ENCODE measurements at places on chromosomes 13 and 19.
A peak's percentile ranks its signal among the peaks of the same experiment; 100 is the strongest.

- no peak for DNase-seq
These were observed 38.4 kb downstream of the ACTN4 start for GRCh38 chr19:38685666-38686529.

DNA sequence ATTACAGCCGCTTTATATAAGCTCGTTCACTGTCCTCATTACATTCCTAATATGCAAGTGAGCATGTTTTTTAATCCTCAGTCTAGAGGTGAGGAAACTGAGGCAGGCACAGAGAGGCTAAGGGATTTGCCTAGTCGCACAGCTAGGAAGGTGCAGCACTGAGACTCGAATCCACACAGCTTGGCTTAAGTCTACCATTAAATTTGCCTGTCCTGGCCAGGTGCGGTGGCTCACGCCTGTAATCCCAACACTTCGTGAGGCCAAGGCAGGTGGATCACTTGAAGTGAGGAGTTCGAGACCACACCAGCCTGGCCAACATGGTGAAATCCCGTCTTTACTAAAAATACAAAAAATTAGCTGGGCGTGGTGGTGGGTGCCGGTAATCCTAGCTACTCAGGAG lies 8.0 kb downstream of the RPS16 start:
- DNase-seq: no peak

DNA sequence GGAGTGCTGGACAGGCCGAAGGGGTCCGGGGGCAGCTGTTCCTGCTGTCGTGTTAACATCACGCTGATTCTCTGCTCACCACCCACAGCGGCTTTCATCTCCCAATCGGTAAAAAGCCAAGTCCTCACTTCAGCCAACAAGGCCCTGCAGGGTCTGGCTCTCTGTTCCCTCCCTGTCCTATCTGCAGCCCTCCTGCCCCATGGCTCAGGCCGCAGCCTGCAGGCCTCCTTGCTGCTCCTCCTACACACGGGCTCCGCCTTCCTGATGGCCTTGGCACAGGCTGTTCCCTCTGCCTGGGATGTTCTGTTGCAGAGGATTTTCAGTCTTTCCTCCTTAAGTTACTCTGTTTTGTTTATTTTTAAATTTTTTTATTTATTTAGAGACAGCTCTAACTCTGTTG lies 22.2 kb downstream of the FUZ start:
- no peak for DNase-seq

DNA sequence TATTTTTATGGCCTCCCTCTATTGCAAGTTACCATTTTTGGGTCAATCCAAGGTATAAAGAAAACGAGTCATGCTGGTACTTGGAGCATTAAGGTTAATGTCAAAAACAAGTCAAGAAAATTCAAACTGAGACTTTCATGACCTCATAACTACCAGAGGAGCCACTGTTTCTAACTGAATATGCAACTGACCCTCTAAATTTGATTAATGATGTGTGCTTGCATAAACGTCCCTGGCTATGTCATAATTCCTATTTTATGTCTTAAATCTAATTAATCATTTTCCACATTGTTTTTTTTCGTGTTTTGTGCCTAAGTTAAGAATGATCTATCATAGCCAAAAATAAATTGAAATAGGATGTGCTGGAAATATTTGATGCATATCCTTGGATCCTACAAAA lies 396.7 kb upstream of the GPC6 start:
- DNase-seq: no peak

DNA sequence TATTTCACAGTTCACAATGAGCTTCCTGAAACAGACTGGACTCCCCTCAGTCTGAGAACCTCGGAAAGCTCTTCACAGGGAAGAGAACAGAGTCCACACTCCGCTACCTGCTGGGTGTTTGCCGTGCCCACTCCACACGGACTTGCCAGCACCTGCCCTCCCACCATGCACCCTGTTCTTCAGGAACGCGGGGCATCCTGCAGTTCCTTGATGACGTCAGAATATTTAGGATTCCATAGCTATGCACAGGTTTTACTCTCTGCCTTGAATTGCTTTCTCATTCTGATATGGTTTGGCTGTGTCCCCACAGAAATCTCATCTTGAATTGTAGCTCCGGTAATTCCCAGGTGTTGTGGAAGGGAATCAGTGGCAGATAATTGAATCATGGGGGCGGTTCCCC lies 74.4 kb upstream of the FARP1 start:
- DNase-seq: no peak

- no peak for DNase-seq
These were observed 10.4 kb downstream of the STX10 start for GRCh38 chr19:13139633-13140311.

GRCh38 chr19:45918721-45919120 lies 4.1 kb upstream of the NANOS2 start:
- DNase-seq: no peak

GRCh38 chr13:52399708-52400107 lies 6.3 kb downstream of the THSD1 start:
- DNase-seq: no peak

DNA sequence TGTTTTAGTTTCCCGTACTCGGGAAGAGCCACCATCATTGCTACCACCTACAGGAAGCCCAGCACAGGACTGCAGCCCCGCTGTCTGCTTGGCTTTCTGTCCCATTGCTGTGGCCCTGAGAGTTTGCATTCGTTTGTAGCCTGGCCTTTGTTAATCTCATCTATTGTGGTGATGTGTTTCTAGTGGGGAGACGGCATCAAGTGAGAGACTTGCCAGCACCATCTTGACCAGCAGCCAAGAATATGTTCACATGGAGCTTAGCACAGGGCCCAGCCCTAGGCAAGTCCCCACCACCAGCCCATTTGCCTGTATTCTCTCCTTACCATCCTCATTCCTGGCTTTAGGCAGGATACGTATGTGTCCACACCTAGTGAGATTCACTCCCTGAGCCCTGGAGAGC lies 17.3 kb upstream of the OVOL3 start:
- no peak for DNase-seq

DNA sequence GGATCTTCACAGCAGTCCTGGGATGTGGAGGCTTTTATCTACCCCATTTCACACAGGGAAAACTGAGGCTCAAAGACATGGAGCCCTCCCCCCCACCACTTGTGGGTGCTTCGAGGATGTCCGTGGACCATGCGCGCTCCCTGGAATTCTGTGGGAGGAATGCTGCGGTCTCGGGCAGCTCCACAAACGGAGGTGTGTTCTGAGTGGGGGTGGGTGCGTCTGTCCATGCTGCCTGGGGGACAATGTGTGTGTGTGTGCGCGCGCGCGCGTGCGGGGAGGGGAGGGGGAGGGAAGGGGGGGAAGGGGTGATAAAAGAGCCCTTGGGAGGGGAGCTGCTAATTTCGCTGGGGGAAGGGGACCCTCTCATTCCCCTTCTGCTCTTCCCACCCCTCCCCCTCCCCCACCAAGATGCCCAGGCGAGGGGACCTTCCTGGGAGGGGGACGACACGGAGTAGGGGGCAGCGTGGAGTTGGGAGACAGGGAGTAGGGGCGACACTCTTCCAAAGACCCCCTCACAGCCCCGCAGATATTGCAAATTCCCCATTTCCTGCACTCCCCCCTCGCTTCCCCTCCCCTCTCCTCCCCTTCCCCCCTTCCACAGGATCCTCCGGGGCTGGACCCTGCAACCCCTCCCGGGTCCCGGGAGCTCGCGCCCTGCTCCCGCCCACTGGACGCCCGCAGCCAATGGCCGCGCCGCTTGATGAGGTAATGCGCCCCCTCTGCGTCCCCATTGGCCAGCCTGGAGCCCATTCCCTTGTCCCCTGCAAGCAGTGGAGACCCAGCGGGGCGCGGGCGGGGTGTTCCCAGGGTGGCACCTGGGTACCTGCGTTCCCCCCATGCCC lies 18.9 kb upstream of the ZNRF4 start:
- peak; percentile 12 for DNase-seq

DNA sequence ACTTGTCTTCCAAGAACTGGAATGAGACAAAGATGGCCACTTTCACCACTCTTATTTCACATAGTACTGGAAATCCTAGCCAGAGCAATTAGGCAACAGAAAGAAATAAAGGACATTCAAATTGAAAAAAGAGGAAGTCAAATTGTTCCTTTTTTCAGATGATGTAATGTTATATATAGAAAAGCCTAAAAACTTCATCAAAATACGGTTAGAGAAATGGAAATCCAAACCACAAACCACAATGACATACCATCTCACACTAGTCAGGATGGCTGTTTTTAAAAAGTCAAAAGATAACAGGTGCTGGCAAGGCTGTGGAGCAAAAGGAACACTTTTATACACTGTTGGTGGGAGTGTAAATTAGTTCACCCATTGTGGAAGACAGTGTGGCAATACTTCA lies 113.3 kb upstream of the SPRY2 start:
- DNase-seq: no peak

- no peak for DNase-seq
These were observed 13.6 kb upstream of the ACOD1 start for GRCh38 chr13:76934671-76935070.

GRCh38 chr19:50318438-50318837 lies 10.7 kb downstream of the KCNC3 start:
- no peak for DNase-seq

DNA sequence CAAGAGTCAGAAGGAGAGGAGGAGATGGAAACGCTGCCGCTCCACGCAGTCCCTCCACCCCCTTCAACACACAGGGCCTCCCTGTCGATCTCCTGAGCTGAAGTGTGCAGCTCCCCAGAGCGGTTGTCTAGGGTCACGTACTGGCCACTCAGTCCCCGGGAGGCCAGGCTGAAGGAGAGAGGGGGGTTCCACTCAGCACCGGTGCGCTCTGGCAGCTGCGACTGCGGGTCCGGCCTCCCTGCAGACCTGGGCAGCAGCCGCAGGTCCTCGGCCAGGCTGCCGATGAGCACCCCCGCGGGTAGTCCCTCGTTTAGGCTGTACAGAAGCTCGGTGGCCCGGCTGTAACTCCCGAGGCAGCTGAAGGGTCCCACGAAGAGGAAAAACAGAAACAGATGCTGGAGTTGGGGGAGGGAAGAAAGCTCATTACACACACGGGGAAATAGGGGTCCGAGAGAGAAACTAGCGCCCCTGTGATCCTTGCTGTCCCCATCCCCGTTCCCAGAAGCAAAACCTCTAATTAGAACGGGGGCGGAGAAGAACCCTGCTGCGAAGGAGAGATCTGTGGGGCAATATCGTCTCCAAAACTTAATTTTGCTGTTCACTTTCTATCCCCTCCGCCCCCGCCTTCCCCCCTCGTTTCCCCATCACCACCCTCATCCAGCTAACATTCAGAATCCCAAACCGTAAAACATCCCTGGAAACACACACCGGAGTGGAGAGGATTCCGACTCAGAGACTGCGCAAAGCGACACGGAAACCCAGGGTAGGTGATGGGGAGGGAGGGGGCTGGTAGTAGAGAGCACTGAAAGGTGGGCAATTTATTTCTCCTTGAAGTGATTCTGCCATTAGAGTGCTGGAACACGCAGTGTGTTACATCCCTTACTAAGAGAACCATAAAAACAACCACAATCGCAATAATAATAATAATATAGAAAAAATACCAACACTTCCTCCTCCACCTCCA lies 1.8 kb downstream of the PCDH20 start:
- DNase-seq: no peak

DNA sequence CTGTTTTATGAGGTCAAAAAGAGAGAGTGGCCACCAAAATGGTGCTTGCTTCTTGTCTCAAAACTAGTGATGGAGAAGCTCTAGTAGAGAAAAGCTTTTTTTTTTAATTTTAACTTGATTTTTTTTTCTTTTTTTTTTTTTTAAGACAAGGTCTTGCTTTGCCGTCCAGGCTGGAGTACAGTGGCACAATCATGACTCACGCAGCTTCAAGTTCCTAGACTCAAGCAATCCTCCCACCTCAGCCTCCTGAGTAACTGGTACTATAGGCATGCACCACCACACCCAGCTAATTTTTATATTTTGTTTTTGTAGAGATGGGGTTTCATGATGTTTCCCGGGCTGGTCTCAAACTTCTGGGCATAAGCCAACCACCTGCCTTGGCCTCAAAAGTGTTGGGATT lies 279.0 kb downstream of the TBC1D4 start:
- no peak for DNase-seq

GRCh38 chr19:2495651-2496316 lies 19.9 kb downstream of the GADD45B start:
- no peak for DNase-seq

DNA sequence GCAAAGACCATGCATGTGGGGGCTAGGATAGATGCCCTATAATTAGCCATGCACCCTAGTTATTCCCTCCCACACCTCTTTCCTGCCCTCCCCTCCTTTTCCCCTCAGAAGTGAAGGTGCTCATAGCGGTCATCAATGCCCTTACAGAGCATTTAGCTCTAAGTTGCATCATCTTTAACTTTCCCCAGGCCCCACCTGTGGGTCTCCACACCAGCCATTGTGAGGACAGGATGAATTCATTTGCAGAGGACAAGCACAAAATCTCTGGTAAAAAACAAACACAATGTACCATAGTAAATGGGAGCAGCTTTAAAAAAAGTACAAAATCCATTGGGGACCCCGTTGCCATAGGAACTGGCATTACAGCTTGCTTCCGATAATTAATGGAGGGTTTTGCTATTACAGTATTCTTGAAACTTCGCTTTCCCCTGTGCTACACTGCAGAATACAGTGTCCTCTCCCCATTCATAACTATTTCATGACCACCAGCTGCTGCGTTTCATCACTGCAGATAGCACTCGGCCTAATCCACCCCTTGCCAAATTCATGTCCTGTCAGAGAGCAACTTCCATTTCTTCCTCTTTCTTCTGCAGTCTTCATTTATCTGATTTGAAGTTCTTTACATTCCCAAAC lies 110.5 kb downstream of the ZDHHC20 start:
- DNase-seq: no peak

DNA sequence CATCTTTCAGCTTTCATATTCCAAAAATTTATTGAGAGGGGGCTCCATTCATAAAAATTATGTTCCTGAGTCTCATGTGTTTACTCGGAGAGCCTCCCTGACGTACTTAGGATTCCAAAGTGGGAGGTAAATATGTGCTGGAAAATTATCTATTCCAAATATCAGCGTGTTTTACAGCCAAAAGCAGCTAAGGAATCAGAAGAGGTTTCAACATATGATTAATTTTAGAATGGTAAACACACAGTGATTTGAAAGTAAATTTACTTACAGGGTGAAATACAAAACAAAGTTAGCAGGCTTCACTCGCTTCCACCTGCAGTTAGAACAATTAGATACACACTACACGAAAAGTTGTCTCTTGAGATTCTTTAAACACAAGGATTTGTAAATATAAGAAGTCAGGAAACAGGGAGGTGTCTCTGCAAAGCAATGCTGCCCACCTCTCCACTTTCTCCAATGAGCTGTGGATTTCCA lies 313.8 kb upstream of the NBEA start:
- no peak for DNase-seq

DNA sequence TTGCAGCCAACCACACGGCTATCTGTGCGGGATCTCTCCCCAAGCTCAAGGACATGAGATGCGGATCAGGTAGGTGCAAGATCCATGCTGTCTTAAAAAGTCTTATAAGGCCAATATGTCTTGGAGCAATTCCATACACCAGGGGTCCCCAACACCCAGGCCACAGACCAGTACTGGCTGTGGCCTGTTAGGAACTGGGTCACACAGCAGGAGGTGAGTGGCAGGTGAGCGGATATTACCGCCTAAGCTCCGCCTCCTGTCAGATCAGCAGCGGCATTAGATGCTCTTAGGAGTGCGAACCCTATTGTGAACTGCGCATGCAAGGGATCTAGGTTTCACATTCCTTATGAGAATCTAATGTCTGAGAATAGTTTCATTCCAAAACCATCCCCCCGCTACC lies 68.8 kb upstream of the ZNF599 start:
- DNase-seq: no peak
